ENCODE measurements at places on chromosomes 1 and 21.

GRCh38 chr1:29523136-29523535 lies 286.8 kb downstream of the PTPRU start:
- no peak for DNase-seq

GRCh38 chr1:55636696-55637095 lies 421.5 kb upstream of the USP24 start:
- DNase-seq: peak; percentile 62

DNA sequence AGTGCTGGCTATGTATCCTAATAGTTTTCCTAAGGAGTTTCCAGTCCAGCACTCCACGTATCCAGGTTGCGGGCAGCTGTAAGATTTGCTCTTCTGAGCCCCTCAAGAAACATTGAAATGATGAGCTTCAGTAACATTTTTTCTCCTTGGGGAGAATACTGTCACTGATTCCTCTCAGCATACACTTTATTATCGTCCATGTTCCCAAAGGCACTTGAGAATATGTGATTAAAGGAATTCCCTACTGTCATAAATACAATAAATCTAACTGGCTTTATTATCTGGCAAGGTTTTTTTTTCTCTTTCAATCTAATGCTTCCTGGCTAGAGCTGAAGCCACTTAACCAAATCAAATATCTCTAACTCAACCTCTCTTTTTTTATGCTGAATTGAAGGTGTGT lies 359.2 kb upstream of the PKN2 start:
- no peak for DNase-seq

DNA sequence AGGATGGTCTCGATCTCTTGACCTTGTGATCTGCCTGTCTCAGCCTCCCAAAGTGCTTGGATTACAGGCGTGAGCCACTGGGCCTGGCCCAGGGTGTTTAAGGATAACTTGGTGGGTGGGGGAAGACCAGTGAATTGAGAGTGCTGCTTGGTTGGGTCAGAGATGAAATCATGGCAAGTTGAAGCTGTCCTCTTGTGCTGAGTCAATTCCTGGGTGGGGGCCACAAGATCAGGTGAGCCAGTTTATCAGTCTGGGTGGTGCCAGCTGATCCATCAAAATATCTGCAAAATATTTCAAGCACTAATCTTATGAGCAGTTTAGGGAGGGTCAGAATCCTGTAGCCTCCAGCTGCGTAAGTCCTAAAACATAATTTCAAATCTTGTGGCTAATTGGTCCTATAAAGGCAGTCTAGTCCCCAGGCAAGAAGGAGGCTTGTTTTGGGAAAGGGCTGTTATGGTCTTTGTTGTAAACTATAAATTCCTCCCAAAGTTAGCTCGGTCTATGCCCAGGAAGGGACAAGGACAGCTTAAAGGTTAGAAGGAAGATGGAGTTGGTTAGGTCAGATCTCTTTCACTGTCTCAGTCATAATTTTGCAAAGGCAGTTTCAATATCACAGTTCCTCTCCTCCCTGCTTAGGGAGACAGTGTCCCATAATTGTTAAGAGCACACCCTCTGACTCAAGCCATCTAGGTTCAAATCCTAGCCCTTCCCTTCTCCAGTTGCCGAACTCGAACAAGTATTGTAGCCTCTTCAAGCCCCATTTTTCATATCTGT lies 66.8 kb upstream of the BACH1 start:
- DNase-seq: no peak

DNA sequence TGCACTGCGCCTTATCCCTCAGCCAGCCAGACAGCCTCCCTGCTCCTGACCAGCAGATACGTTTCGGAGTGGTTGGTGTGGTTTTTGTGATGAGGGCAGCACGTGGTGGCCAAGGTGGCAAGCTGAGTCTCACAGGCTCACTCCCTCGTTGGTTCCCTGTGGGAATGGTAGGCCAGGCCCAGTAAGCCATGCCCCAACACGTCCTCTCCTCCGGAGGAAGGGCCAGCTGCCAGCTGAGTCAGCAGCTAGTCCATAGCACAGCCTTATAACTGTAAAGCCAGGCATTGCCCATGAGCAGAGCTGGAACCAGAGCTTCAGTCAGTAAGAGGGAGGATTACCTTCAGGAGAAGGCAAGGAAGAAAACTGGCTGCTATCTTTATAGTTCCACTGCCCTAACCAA lies 29.5 kb downstream of the SZRD1 start:
- DNase-seq: peak; percentile 56

DNA sequence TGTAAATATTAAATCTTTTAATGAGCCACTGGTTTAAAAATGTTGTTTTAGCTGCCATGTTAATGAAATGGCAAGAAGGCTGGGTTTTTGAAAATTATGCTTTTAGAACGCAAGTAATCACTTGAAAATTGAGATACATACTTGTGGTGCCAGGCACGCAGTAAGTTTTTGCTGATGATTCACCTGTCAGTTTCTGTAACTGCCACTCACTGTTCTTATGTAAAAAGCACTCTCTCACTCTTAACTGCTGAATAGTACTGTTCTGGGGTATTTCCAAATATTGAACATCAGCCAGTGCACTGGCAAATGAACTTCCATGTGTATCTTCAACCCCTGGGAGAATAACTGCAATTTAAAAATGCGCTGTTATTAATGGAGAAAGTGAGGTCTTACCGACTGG lies 17.9 kb downstream of the LGALS8 start:
- no peak for DNase-seq

- DNase-seq: no peak
These were observed 260.1 kb upstream of the C1orf174 start for GRCh38 chr1:4160181-4160580.

DNA sequence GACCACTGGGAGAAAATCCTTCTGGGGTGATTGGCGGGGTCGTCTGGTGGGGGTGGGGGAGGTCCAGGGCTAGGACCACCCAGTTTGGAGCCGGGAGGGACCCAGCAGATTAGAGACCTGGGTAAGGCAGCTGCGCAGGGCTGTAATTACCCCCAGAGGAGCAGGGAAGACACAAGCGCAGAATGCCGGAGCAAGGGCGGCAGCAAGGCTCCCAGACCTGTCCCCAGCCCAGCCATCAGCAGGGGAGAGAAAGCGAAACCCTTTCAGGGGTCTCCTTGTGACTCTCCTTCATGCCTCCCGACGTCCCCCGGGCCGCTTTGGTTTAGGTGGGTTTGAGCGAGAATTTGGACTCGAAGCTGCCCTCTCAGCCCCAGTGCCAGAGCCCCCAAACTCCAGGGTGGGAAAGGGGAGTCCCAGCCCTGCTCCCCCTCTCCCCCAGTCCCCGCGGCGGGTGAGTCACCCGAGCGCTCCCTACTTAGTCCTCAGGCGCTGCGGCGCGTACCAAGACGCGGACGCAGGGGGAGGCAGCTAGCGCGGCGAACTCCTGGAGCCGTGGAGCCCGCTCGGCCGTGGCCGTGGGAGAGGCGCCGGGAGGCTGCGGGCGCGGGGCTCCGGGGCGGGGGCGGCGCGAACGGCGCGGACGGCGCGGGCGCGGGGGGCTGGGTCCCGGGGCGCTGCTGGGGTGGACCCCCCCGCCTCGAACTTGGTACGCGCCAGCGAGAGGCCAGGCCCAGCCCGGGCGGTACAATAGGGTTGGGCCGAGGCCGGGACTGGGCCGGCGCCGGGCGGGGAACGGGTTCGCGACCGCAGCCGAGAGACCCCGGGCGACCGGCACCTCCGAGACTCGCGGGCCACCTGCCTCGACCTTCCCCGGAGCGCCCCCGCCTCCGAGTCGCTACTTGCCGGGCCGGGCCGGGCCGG lies at the start of gene MAP7D1:
Gene MAP7D1, plus strand, starts transcription at position 753 of the 921 bp plus-strand sequence. CDS start 258 bp downstream, outside the sequence.
- peak; percentile 89 for DNase-seq

- peak; percentile 23 for DNase-seq
These were observed 180.8 kb upstream of the CAMK1G start for GRCh38 chr1:209402697-209403096.

GRCh38 chr1:40699787-40700186 lies 8.3 kb downstream of the NFYC start:
- DNase-seq: no peak

DNA sequence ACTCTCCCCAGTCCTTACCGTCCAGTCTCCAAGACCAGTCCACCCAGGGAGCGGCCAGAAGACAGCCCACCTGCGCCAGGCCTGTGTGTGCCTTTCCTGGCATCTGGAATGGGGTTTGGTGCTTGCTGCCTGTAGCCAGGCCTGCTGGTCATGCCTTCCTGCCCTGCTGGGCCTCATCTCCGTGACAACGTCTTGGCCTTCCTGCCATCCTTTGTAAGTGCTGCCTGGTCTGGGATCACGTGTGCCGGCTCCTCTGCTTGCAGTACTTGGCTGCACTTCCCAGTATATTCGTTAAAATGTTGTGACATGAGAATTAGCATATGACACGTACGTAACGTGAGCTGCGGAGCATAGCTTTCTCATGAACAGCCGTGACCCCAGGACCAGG lies 145.3 kb upstream of the COL6A1 start:
- DNase-seq: peak; percentile 18

DNA sequence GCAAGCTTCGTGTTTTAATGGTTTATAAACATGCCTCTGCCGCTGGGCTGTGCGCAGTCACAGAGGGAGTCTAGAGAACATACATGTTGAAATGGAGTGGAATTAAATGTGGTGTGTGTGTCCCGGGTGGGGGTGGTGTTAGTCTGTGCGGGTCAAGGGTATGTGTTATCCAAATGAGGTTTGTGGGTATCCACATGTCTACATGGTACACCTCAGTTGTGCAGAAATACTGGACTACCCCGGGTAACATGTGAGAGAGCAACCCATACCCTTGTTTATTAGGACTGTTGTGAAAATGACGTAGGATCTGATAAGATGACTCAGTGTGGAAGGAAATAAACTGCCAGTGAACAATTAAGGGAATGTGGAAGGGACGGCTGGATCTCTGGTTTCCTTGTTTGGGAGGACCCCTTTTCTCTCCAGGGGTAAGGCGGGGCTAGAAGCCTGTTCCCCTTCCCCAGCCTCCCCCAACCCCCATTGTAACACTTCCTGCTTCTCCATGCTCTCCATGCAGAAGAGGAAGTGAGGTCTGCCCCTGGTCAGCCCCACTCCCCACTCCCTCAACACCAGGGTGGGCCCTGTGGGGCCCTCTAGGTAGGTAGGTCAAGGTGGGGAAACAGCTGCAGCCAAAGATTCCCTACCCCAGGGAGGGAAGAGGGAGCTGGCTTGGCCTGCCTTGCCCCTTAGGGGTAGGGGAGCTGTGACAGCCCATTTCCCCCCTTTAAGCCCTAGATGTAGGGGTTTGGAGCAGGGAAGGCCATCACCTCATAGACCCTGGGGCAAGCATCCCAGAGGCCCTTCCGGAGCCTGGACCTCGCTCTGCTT lies 690 bp downstream of the EPS8L3 start:
- DNase-seq: peak; percentile 75

- no peak for DNase-seq
These were observed 184.5 kb upstream of the TNR start for GRCh38 chr1:175927944-175928343.

DNA sequence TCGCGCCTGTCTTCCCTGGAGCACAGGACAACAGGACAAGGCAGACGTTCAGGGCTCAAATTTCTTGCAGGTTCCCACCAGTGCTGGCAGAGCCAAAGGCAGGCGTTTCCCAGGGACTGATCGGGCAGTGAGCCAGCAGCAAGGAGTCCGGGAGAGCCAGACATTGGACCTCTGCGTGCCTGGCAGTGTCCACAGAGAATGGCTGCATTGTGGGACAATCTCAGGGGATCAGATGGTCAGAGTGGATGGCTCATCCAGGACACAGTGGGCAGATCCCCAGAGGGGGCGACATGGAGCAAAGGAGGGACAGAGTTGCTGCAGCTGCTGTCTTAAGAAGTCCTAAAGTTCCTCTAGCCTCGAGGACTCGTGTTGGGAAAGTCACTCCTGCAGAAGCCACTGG lies 4.6 kb downstream of the TMEM63A start:
- DNase-seq: peak; percentile 17

- peak; percentile 72 for DNase-seq
These were observed 26.1 kb upstream of the ZNF697 start for GRCh38 chr1:119674111-119674526.

GRCh38 chr1:213883618-213884017 lies 104.2 kb upstream of the PROX1 start:
- no peak for DNase-seq

DNA sequence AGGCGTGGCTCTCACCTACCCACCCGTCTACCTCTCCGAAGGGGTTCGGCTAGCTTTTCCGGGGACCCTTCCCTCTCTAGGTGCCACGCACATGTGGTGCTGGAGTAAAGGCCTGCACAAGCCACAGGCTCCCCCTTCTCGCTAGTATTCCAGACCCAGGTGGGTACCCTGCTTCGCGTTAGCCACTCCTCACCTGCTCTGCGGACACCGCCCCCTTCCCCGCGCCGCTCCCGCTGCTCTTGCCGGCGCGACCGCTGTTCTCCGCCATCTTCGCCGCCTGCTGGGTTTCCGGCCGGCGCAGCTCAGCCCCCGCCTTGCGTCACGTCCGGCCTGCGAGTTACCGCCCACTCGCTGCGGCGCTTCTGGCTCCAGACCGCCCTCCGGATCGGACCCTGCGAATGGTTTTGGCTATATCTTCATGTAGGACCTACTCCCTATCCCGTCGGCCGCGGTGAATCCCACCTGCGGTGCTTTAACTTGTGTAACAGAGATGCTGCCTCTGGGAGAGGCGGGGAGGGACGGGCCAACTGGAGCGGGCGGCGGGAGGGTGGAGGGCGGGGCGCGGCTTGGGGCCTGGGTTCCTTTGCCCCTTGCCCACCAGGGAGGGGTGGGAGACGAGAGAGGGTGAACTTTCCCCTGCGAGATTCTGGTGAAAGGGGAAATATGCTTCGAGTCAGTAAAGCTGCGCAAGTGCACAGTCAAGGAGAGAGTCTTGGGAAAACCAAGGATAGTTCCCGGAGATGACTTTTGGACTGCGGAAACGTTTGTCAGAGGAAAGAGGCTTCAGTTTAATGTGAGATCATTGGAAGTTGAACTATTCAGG lies at the start of the genes NIT1 and PFDN2:
Gene NIT1, plus strand, starts transcription at position 347 of the 823 bp plus-strand sequence. Its CDS starts 72 bp downstream, at position 419.
Gene PFDN2, minus strand, starts transcription at position 279 of the 823 bp plus-strand sequence. Its CDS starts 11 bp downstream, at position 268.
- peak; percentile 75 for DNase-seq

- DNase-seq: no peak
These were observed at the start of gene PIGR for GRCh38 chr1:206946261-206946660. Gene PIGR, minus strand, starts transcription at chr1:206946466. Its CDS starts 5,935 bp downstream, at chr1:206940531.

All from fibroblast of skin of right quadriceps (primary cell).